ENCODE measurements at places on chromosomes 16 and 17.

- peak; percentile 64 for DNase-seq
Measured at GRCh38 chr16:80931801-80932707, 74.6 kb downstream of the CMC2 start.

GRCh38 chr17:34012709-34013375 is 242.2 kb upstream of the CCL2 start:
- no peak for DNase-seq

GRCh38 chr16:74718140-74718539 is 17.5 kb upstream of the MLKL start:
- no peak for DNase-seq

DNA sequence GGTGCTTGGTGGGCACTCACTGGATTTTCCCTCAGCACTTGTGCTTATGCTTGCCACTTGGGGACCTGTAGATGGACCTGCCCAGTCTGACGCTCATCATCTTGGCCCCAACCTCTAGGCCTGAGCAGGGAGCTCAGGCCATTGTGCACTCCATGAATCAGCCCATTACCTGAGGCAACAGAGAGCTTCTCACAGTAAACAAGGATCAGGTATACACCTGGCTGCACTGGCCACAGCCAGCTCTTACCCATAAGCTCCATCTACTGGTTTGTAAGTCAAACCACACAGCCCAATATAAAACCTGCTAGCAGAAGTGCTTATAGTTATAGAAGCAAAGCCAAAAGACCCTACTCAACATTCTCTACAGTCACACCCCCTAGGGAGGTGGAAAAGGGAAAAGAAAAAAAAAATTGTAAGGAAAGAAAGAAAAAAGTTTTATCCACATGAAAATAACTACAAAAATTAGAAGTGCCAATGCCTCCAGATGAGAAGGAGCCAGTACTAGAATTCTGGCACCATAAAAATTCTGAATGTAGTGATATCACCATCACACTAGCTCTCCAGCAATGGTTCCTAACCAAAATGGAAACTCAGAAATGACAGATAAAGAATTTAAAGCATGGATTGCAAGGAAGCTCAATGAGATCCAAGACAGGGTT is 87.8 kb upstream of the CDH5 start:
- no peak for DNase-seq

- no peak for DNase-seq
Measured at GRCh38 chr17:68953340-68953997, 1.7 kb downstream of the ABCA8 start.

DNA sequence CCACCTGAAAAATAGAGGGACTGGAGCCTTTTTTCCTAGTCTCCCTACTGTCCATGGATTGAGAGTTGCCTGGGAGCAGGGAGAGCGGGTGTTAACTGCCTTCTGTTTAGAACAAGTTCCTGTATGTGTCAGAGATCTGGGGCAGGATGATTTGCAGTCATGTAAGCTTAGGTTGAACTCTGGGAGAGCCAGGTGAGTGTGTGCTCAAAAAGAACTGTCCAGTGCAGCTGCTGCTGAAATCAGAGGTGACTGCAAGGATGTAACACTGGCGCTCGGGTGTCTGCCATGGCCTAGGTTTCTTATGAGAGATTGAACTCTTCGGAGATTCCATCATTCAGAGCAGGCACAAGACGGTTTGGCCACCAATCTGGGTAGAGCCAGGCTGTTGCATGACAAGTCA is 432.5 kb downstream of the CDH13 start:
- DNase-seq, result no peak

GRCh38 chr16:19700319-19700781 is 17.7 kb downstream of the KNOP1 start:
- peak; percentile 39 for DNase-seq

DNA sequence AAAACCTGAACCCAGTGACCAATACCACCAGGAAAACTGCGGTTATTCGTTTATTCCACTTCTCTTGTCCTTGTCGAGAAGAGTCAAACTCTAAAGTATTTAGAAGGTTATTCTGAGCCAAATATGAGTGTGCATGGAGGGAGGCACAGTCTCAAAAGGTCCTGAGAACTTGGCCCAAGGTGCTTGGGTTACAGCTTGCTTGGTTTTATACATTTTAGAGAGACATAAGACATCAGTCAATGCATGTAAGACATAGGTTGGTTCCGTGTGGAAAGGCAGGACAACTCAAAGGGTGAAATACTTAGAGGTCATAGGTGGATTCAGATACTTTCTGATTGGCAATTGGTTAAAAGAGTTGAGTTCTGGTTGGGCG is 681 bp upstream of the TRAP1 start:
- DNase-seq, result no peak

DNA sequence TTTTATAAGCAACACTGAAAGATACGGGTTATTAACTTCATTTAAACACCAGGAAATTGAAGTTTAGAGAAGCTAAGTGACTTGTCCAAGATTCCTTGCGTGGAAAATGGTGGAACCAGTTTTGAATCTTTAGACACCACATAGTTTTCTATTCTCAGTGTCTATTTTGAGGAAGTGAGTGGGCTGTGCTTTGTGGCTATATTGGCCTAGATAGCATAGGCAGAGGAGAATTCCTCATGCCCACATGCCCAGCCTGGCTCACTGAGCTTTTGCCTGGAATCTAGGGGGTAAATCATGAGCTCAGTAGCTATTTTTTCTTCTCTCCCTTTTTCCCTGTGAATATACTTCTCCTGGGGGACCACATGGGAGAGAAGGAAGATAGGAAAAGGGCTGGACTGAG is 431.3 kb downstream of the HS3ST3B1 start:
- no peak for DNase-seq

DNA sequence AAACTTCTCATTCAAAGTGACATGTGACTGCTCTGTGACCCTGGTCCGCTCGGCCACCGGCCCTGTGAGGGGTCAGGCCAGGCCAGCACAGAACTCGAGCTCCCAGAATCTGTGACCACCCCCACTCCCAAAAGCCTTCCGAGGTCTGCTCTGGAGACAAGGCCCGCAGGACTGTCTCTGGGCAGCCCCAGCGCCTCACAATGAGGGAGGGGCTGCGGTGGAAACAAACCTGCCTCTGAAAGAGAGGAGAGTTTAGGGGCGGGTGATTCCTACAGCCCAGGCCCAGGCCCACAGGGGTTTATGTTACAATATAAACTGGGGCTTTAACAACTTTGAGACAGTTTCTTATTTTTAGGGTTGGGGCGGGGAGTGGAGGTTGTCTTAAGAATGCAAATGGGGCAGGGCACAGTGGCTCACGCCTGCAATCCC is 19.9 kb downstream of the IGFBP4 start:
- no peak for DNase-seq
